ENCODE measurements at places on chromosomes 2 and 18. TPM values are rescaled to one million over a fixed set of nuclear protein-coding genes. Genes with fewer than 3 reads are reported as not detected.

DNA sequence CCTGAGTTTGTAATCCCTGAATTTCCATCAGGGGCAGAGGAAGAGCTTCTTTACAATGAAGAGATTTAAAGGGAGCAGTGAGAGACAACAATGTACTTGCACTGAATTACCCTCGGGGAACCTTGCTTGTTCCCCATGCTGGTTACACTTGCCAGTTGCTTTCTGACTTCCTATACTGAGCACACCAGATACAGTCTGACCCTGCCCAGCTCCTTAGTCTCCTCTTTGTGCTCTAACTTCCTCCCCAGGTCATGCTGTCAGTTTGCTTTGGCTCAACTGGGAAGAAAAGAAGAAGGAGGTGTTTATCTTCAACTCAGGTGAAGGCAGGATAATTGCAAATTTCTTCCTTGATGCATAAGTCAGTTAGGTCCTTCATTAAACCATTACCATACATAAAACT, 658.4 kb downstream of the NYAP2 start:
- no peak overlapping the region for H3K27ac ChIP-seq
- H3K36me3 ChIP-seq: no peaks in the 10 kb centered on the region
- no peaks in the 10 kb centered on the region for H3K27me3 ChIP-seq
- H3K4me3 ChIP-seq: no peak overlapping the region
- no peak for DNase-seq

RNF144A gene
- 41.1 TPM for total RNA-seq

FNDC4 gene
- total RNA-seq: not detected

SPDYA gene
- total RNA-seq: 4.5 TPM

MFSD6 gene
- 47.5 TPM for total RNA-seq

ANKRD53 gene
- 0.20 TPM for total RNA-seq
